ENCODE measurements at places on chromosomes 2 and 18.

DNA sequence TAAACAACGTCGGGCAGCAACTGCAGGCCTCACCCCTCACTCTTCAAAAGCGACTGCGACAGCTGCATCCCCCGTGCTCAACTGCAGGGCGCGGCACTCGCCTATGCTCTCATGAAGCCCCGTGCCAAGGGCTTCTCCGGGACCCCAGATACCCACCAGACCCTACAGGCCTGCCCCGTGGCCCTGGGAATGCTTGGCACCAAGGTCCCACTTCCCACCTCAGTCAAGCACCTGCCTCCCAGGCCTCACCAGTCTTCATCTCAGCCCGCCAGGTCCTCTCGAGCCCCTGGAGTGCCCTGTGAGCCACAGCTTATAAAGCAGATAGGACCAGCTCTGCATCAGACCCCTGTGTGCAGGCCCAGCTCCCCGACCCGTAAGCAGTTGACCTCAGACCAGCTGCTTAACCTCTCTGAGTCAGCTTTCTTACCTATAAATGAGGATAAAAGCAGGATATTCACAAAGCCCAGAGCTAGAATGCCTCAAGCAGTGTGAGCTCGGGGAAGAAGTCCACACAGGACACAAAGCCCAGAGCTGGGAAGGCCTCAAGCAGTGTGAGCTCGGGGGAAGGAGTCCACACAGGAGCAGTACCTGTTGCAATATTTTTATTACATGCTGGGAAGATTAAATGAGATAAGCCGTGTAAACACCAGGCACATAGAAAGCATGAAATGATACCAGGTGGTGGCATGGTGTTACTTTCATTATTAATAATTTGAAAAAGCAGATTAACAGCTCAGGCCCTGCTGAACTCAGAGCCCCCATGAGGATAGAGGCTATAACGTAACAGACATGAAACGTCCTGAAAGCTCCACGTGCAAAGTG lies 96.9 kb downstream of the HDAC4 start:
- DNase-seq = peak; percentile 51

GRCh38 chr18:14784133-14784532 lies 36.2 kb downstream of the ANKRD30B start:
- no peak for DNase-seq

GRCh38 chr2:11310212-11310611 lies 34.2 kb downstream of the ROCK2 start:
- DNase-seq = no peak

DNA sequence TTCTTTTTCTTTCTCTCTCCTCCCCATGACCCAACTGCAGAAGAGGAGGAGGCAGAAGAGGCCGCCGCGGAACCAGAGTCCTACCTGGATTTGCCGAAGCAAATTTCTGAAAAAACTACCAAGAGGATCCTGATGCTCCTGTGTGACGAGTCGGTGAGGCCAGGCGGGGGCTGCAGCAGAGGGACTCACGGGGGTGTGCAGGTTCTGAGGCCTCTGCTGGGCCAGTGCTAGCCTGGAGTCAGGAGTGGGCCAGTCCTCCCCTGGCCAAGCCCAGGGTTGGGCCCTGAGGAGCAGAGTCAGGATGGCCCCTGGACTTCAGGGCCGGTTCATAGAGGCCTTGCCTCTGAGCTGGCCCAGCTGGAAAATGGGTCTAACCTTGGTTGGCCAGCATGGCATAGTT lies 29.3 kb downstream of the OTOF start:
- no peak for DNase-seq

DNA sequence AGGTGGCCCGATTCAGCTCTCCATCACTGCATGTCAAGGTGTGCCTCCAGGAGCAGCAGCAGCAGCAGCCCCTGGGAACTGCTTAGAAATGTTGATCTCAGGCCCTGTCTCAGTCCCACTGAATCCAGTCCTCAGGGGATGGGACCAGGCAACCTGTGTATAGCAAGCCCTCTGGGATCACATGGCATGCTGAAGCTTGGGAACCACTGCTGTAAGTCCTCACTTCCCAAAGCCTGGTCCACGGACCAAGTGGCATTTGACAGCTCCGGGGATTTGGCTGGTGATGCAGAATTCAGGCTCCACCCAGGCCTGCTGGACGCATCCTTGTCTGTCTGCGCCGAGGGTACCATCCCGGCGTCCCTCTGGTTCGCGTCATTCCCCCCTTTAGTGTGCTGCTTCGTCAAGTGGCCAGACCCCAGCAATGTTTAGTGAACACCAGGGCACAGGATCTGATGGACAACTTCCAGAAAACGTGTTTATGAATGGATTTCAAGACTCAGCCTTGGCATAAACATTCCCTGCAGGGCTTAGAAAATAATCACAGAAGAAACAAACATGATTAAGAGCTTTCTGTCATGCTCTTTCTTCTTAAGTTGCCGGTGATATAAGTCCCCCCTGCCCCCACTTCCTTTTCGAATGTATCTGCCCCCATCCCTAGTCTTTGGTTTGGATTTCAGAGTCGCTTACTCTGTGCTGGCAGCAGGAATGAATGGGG lies 234.0 kb downstream of the GBX2 start:
- DNase-seq = no peak

DNA sequence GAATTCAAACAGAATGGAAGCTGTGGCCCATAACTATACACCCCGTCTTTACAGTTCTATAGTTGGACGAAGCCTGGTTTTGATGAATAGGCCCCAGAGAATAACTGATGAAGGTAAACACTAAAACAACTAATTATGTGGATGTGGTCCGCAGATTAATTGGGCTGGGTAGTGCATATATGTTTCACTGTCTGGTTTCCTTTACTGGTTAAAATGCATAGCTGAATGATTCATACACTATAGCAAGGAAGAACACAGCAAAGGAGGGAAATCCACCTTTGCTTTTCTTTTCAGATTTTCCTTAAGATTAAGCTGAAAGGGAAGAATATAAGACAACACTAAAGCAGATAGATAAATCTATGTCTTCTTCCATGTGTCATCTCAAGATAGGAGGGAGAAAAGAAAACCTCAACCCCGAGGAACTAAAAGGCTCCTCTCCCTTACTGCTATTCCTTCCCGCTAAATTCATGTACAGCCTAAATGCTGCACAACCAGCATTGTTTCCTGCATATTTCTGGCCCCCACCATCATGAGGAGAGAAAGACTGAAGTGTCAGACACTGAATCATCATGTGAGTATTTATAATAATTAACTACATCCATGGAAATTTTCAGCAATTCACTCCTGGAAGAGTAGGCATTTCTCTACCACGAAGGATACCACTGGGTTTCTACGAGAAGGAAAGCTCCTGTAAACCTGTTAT lies 297.1 kb upstream of the CCDC68 start:
- DNase-seq = no peak

- DNase-seq = peak; percentile 43
Measured at GRCh38 chr2:47501374-47502200, 98.6 kb downstream of the MSH2 start.

DNA sequence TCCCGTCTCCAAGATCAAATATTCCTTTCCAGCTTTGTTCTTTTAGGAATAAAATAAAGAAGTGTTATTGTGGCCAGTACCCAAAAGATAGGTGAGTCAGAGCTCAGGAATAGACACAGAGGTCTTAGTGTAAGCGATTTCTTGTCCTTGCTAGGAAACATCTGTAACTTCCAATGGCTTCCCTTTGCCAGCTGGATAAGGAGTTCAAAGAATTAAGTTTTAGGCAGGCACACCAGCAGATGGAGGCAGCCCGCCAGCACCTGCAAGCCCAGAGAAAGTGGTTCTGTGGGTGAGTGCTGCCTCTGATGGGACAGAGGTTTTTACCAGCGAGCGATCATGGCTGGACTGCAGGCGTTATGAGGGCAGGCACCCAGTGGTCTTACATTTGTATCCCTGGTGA lies 125.4 kb downstream of the MGAT5 start:
- DNase-seq = no peak

- no peak for DNase-seq
Measured at GRCh38 chr2:184824597-184824996, 226.3 kb downstream of the ZNF804A start.

DNA sequence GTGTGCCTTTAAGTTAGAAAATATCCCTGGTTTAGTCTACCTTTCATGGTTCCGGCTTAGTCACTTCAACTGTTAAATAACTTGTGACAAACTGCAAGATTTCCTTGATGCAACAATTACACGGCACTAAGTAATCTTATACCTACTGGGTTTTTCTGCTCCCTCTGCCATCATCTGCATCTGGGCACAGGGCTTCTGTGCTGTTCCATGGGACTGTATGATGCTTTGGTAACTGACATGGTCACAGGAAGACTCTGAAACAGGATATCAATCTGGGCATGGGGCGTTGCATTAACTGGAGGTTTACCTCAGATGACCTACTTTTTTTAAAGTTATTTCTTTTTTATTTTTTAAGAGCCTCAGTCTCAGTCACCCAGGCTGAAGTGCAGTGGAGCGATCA lies 365.4 kb downstream of the SS18 start:
- no peak for DNase-seq

DNA sequence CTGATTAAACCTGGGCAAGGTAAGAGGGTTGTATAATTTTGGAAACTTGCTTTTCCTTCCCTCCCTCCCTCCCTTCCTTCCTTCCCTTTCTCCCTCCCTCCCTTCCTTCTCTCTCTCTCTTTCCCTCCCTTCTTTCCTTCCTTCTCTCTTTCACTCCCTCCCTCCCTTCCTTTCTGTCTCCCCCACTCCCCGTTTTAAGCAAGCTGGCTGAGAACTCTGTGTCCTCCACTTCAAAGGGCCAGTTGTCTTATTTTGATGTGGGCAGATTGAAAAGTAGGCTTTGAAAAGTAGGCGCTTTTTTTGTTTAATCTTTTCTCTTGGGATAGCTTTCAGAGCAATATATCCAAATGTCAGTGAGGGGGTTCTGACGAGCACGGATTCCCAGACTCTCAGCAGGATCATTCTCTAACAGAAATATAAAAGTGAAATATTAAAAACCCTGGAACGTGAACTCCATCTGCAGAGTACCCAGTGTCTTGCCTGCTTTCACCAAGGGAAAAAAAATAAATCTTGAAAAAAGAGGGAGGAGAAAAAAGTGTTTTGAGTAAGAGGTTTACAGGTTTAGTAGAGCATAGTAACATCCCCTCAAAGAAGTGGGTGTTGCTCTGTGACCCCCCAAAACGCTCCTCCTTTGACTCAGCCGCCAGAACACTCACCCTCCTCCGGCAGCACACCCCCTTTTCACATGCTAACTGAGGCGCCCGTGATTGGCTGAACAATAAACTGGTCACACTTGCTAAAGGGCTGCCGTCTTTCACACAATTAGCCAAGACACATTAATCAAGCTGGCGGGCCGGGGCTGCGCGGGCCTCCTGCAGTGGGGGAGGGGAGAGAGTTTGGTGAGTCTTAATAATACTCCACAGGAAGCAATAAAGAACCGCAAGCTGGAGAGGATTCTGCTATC lies 52.2 kb downstream of the CDK15 start:
- DNase-seq = no peak

DNA sequence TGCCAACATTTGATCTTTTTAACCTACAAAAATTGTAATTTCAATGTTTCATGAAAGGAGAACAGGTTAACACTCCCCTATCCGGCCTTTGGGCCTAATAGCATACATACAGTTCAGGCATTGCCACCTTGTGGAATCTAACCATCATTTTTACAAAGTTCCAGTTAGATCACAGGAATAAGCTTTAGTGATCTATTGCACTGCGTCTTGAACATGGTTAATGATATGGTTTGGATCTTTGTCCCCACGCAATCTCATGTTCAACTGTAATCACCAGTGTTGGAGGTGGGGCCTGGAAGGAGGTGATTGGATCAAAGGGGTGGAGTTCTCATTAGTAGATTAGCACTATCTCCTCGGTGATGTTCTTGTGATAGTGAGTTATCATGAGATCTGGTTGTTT lies 58.2 kb upstream of the NEUROD1 start:
- no peak for DNase-seq
